Activated naive CD4-positive, alpha-beta T cell treated with anti-CD3 and anti-CD28 coated beads, Interleukin-2, amount 50 U/mL, for 72 hours (primary cell): ENCODE measurements at places on chromosomes 16 and 17.

GRCh38 chr17:35068249-35068648, 4.7 kb upstream of the RFFL start:
- DNase-seq: no peak

DNA sequence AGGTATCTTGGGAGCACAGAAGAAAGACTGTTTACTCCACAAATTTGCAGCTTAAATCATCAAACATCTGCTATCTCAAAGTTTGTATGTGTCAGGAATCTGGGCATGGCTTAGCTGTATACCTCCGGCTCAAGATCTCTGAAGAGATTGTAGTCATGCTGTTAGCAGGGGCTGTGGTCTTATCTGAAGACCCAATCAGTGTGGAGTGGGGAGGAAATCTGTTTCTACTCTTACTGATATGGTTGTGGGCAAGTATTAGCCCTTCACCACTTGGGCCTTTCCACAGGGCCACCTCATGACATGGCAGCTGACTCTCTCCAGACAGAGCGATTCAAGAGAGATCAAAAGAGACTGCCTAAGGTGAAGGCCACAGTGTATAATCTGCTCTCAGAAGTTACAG, 438.7 kb downstream of the KIF2B start:
- no peak for DNase-seq

DNA sequence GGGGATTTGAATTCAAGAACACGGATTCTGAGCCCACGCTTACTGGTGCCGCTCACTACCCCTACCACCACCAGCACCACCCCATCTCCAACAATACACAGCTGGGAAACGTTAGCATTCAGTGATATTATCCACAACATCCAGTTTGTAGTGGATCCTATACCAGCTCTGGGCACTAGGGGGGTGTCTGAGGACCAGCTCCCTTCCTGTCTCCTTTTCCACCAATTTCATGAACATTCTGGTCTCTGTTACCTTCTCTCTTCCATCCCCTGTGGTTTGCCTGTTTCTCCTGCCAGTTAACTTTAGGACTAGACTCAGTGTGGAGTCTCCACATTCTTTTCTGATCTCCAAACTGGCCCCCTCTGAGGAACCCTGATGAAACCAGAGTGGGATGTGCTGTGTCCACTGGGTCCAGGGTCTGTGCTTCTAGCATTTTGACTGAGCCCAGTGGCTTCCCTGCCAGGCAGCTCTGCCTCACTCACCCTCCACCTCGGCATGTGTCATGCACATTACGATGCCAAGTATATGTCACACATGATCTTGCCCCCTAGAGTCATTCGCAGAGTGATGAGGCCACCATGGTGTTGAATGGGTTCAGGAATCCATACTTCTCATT, 187.0 kb upstream of the CDH13 start:
- DNase-seq: no peak

DNA sequence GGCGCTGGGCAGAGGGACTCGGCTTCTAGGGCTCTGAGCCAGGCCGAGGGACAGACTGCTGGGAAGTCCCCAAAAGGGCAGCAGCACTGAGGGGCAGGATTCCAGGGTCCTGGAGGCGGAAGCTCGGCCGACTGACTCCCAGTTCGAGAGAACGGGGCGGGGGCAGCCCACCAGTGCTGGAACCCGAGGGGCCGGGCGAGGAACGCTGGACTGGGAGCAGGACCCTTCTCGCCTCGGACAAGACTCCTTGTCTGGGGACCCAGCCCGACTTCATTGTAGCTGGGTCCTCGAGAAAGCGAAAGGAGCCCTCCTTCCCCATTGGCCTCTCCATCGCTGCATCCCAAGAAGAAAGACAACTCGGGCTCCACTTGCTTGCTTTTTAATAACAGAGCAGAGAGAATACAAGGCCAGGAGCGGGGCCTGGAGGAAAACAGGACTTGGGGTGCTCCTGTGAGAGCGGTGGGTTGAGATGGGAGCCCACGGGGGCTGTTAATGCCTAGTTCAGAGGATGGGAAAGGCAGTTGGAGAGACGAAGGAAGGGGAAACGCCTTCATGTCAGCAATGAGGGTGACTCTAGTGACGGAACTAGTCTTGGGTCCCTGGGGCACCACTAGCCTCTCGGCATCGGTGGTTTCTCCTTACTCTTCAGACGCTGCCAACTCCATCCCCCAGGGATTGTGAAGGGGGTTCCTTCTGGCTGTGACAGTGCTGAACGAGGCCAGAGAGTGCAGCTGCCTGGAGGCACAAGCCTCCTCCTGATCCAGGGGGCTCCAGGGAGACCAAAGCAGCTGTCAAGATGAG, 492 bp upstream of the CAMTA2 start:
- DNase-seq: no peak

DNA sequence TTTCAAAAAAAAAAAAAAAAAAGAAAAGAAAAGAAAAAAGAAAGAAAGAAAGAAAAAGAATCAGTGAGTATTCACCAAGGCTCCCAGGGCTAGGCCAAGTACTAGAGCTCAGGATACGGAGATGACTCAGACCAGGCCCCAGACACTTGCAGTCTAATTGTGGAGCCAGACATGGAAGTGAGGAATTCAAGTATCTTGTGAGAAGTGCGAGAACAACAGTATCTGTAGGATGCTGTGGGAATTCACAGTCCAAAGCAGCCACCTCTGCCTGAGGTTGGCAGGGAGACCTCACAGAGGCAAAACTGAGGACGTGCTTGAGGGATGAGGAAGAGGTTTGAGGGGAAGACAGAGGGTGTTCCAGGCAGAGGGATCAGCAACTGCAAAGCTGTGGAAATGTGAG, 14.0 kb upstream of the ALDOA start:
- no peak for DNase-seq

DNA sequence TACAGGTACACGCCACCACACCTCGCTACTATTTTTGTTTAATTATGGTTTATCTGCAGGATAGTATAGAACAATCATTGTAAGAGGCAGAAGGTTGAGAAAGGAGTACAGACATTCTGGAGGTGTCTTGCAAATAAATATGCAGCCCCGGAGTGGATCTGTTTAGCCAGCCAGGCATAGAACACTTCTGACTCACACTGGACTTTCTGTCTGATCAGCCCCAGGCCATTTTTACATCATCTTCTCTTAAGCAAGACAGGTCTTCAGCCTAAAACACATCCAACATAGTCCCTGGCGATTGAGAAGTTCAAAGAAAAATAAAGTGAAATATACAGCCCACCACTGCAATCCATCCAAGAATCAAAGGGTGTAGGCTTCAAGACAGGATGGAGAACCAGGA, 81.4 kb downstream of the XYLT1 start:
- no peak for DNase-seq

DNA sequence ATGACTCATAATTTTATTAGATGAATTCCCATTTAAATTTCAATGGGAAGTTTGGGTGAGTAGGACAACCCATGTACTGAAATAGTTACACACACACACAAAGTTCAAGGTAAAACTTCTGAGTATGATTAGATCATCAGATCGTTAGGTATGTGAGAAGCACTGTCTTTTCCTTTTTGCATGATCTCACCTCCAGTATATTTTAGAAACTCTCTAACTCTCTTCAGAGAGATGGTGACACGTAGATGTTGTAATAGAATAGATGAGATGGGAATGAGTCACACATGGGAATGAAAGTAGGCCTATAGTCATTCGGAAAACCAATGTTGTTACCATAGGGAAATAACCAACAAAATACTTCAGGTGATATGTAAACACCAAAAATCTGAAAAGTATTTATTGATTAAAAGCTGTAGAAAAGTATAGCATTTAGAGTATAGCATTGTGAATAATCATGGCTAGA, 22.2 kb downstream of the KRT23 start:
- DNase-seq: no peak

- no peak for DNase-seq
Observed at GRCh38 chr16:17469741-17470181, 999 bp downstream of the XYLT1 start.

- no peak for DNase-seq
Observed at GRCh38 chr17:50686494-50687199, 21.1 kb downstream of the ANKRD40 start.

DNA sequence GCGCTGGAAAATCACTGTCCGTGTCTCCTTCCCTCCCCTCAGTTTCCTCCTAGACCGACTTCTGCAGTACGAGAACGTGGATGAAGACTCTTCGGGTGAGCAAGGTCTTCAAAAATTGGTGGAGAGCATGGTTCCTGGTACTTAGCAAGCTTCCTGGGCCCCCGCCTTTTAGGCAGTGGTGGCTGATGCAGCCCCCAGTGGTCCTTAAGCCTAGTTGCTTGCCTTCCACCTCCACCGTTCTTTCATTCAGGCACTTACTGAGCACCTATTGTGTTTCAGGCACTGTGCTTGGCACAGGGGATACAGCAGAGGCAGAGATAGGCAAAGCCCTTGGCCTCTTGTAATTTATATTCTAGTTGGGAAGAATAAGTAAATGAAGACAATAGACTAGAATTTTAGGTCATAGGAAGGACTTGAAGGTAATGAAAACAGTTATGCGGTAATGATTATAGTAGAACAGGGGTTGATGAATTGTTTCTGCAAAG, 767 bp downstream of the INO80E start:
- DNase-seq: no peak

DNA sequence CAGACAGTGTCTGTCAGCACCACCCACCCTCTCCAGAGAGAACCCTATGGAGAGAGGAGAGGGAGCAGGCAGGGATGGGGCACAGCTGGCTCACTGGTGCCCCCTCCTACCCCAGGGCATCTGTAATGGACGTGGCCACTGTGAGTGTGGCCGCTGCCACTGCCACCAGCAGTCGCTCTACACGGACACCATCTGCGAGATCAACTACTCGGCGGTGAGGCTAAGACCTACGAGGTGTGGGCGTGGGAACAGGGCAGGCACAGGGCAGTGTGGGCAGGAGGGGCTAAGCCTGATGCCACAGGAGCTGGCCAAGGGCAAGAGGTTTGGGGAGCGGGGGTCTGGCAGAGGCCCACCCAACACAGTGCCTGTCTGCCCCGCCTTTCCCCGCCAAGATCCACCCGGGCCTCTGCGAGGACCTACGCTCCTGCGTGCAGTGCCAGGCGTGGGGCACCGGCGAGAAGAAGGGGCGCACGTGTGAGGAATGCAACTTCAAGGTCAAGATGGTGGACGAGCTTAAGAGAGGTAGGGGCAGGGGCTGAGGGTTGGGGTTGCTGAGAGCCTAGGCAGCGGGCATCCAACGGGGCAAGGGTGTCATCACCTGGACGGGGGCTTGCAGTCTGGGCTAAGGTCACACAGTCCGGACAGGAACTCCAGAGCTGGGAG, 15.0 kb downstream of the ITGB4 start:
- no peak for DNase-seq

DNA sequence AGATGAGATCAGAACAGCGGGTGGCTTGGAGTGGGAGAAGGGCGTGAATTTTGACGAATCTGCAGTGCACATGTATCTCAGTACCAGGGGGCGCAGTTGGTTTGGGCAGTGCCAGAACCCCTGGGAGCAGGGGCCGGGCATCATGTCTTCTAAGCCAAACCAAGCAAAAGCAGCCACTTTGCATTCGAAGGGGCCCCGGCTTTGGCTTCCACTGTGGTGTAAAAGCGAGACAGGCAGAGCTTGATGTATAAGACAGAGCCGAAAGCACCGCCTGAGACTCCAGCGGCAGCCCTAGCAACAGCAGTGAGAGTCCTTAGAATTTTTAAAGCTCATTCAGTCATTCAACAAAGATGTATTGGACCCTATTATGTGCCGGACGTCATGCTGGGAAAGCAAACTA, 3.8 kb upstream of the XYLT1 start:
- DNase-seq: peak; percentile 15

DNA sequence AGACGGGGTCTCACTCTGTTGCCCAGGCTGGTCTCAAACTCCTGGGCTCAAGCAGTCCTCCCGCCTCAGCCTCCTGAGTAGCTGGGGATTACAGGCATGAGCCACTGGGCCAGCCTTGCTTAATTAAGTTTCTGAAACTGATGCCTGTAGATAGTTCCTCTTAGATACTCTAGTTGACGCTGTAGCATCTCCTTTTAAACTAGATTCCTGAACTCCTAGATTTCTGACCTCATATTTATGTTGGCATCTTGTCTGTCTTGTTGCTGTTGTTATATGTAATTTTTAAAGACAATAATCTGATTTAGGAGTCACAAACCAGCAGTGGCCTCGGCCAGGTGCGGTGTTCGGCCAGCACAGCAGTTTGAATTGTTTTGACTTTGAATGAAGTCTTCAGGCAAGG, 37.5 kb downstream of the DHRS7B start:
- no peak for DNase-seq

DNA sequence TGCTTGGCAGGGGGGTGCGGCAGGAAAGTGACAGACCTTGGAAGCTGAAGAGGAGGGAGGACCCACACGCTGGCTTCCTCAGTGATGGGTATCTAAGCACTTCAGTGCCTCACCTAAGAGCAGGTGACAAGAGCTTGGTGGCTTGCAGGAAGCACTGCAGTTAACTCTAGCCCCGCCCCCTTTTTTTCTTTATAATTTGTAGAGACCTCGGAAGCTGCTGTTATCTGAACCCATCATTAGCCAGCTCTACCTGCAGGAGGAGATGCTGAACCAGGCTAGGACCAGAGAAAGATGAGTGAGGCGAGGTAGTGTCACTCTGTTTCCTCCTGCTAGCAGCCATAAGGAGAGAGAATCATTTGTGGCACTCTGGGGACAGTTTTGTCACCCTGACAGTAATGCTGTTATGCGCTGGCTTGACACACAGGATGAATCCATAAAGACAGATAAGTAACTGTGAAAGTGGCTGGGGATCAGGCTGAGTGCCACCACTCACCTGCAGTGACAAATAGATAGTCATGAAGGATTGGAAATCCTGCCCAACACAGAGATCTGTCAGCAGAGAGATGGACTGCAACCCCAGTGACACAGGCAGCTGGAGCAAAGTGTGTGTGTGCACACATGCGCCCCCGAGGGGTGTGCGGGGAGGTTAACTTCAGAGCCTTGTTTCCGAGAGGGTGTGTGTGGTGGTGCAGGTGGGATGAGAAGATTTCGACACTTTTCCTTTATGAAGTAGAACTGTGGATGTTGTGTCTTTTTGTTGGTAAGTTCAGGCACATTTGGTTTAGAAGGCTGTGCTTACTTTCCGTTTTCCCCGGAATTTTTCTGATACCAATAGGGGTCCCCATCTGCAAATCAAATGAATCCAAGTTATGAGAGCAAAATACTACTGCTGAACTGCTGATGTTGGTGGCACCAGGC, 224.0 kb downstream of the IRX3 start:
- DNase-seq: no peak

DNA sequence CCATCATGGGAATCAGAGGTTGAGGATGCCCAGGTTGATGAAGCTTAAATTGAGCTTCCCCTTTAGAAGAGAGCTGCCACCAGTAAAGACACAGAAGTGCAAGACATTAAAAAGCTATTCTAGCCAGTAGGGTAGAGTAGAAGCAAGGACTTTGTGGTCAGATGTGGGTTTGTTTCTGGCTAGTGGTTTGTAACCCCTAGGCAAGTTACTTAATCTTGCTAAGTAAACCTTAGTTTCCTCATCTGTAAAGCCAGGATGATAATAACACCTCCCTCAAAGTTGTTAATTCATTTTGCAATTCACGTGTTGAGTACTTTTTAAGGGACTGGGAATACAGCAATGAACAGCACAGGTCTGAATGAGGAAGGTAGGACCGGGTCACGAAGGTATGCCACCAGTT, 3.6 kb downstream of the SNTB2 start:
- no peak for DNase-seq
